Colonic mucosa (tissue), 4 donors: ENCODE measurements at places on chromosomes 12 and 14.
A peak's percentile ranks its signal among the peaks of the same experiment; 100 is the strongest.

- no peak for DNase-seq
These were observed 2.0 kb upstream of the NTF3 start for GRCh38 chr12:5429741-5430557.

- no peak for DNase-seq
These were observed 80.9 kb downstream of the FRMD6 start for GRCh38 chr14:51732494-51733112.

DNA sequence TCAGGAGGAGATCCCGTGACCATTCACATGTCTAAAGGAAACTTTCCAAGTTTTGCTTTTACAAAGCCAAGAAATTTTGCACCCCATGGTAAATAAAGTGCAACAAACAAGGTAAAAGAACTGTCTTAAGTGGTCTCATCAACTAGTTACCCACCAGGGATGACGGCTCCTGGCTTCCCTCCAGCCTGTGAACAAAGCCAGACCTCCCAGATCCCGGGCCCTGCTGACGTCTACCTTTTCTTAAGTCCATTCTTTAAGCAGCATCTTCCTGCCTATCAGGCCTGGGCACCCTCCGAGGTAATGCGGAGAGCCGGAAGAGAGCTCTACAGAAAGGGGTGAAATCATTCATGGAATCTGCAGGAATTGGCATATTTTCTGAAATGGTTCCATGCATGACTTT is 58.0 kb upstream of the DAAM1 start:
- DNase-seq = no peak

DNA sequence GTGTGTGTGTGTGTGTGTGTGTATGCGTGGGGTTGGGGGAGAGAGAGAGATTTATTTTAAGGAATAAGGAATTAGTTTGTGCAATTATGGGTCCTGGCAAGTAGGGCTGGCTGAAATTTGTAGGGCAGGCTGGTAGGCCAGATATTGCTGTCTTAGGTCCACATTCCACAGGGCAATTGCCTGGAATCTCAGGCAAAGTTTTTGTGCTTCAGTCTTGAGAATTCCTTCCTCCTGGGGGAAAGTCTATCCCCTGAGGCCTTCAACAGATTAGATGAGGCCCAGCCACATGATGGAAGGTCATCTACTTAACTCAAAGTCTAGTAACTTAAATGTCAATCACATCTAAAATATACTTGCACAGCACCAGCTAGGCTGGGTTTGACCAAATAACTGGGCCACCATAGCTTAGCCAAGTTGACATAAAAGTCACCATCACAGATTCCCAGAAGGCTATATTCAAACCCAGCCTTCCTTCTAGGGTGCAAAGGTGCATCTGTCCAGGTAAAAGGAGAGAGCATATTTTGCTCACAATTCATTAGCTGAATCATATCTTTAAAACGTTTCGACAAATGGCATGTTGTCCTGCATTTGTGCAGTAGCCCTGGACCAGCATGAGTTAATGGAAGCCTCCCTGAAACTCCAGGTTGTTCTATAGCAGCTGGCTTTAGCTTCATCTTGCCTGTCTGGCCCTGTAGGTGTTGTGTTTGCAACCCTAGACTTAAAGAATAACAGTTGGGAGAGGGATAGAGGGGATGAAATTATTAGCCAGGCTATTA is 63.1 kb downstream of the C14orf132 start:
- no peak for DNase-seq

GRCh38 chr14:56744016-56744415 is 66.3 kb downstream of the OTX2 start:
- no peak for DNase-seq

- no peak for DNase-seq
These were observed 103.3 kb upstream of the FZD10 start for GRCh38 chr12:130058926-130059472.

- DNase-seq = no peak
These were observed 57.9 kb downstream of the TMTC3 start for GRCh38 chr12:88200029-88200428.

GRCh38 chr14:71155743-71156142 is 248.5 kb downstream of the PCNX1 start:
- DNase-seq = no peak

GRCh38 chr12:65902500-65902899 is 78.2 kb downstream of the HMGA2 start:
- DNase-seq = no peak

GRCh38 chr14:102930753-102931579 is 8.5 kb downstream of the AMN start:
- peak; percentile 59 for DNase-seq

DNA sequence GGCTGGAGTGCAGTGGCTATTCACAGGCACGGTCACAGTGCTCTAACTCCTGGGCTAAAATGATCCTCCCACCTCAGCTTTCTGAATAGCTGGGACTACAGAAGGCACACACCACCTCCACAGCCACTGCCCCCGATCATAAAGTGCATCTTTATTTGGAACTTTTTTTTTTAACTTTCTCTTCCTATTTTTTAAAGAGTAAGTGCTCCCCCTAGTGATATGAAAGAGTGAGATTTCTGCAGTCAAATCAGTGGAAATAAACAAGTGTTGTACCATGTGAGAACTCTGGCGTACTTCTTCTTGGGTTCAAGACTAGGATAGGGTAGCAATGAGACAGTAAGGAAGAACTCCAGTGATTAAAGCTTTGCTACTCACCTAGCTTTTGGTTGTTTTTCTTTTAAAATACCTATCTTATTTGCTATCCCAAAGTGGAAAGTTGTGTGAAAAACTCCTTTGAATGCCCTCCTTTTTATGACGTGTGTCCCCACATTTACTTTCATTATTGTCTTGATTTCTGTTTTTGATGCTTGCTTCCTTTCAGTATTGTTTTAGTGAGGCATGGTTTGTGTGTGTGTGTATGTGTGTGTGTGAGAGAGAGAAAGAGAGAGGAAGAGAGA is 6.6 kb downstream of the PPP4R4 start:
- DNase-seq = no peak

DNA sequence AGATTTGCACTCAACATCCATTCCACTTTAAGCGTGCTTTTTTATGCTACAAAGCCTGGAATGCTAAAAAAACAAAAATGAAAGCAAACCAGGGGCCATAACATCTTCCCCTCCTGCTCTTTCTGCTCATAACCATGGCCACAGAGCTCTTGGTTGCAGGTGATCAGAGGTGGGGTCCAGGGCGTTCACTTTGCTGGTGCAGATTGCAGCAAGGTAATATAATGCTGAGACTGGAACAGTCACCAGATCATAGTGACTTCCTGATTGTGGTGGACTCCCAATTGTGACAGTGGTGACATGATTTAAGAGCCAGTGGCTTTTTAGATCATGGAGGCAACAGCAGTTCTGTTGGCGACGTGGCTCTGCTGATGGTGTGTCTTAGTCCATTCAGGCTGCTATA is 115.0 kb upstream of the CPM start:
- no peak for DNase-seq

- DNase-seq = no peak
These were observed 9.8 kb upstream of the PHLDA1 start for GRCh38 chr12:76041406-76041805.

DNA sequence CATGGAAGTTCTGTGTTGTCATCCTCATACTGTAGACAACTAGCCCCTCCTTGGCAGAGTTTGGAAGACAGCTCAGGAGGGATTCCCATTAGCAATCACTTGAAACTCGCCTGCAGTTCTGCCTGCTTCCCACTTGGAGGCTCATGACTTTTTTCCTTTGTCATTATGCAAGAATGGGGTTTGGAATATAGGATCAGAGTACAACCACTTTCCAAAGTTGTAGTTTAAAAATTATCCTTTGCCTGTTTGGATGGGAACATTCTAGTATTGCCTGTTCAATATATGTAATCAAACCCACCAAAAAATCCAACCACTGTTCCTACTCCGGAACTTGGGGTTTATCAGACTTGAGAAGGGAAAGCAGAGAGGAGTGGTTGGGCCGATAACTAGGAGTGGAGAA is 2.1 kb upstream of the GPD1 start:
- no peak for DNase-seq

GRCh38 chr14:71594821-71595220 is 337.4 kb upstream of the RGS6 start:
- no peak for DNase-seq

DNA sequence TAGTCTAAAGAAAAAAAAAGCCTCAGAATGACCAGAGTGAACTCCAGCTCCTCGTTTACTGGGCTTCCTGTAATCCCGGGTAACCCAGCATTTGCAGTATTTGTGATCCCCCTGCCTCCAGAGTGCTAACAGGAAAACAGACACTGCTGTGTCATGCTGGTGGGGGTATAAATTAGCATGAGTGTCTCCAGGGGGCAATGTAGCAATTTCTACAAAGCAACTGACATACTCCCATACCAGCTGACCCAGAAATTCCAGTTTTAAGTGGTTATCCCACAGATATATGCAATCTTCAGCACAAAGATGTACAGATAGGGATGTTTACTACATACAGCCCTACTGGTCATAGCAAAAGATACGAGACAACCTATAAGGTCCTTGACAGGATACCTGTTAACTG is 18.8 kb downstream of the TTC7B start:
- no peak for DNase-seq

GRCh38 chr14:37019488-37019887 is 152.9 kb downstream of the SLC25A21 start:
- no peak for DNase-seq

GRCh38 chr14:62445570-62445969 is 599.7 kb downstream of the KCNH5 start:
- DNase-seq = no peak

GRCh38 chr14:75984674-75985073 is 889 bp upstream of the IFT43 start:
- DNase-seq = no peak

GRCh38 chr12:57864442-57865083 is 18.0 kb upstream of the CTDSP2 start:
- peak; percentile 25 for DNase-seq

DNA sequence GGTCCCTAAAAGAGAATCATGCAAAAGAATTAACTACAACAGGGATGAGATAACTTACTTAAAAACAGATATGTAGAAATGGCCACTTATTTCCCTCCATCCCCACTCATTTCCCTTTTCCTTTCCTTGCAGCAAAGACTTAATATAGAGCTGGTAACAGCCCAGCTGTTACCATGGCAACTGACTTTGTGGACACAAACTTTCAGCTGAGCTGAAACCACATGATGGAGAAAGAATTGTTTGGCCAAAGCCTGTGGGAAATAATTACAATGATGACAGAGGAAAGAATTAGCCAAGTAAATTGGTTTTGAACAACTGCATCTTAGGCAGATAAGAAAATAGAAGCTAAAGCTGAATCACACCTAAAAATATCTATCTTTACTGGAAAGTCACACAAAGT is 364.9 kb downstream of the GALC start:
- no peak for DNase-seq

- peak; percentile 53 for DNase-seq
These were observed 405.8 kb downstream of the MED13L start for GRCh38 chr12:115871714-115872113.

DNA sequence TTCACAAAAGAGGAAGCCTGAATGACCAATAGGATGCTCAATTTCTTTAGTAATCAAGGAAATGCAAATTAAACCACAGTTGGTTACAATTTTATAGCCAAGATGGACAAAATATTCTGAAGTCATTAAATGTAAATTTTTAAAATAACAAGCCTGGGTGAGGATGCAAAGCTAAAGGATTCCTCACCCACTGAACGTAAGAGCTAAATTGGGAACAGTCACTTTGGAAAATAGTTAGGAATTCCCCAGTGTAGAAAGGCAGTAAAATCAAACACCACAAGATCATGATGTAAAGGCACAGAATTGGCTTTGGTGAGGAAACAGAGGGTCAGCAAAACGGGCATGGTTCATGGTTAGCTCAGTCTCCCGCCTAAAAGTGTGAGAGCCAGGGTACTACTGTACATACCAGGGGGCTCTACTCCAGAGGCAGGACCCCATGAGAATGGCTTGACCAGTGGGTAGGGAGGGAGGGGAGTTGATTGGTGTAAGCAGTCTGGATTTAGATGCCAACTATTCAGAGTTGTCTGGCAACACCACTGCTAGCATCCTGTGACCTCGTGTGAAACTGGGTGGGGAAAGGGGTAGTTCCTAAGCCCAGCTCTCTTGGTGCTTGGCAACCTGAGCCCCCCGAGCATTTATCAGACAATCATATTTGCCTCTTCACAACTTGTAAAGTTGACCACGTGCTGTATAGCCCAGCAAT is 213.4 kb upstream of the EGLN3 start:
- DNase-seq = no peak

DNA sequence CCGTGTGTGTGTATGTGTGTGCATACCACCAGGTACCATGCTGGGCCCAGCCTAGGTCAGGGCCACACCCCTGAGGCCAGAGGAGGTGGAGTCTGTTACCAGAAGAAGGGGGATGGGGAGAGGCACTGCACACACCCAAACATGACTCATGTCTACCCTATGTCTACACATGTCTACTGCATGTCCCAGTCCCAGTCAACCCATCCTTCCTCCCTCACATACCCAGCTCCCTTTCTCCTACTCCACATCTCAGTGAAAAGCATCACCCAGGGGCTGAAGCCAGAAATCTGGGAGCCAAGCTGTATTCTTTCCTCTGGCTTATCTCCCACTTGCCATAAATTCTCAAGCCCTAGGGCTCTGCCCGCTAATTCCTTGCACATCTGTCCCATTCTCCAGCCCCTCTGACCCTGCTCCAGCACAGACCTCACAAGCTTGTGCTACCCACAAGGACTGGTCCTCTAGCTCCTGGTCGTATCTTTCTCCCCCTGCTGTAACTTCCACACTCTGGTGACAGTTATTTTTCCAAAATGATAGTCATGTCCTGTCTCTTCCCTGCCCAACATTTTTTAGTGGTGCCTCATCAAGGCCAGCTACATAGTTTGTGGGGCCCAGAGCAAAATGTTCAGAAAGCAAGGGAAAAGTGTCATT is 18.0 kb upstream of the APPL2 start:
- no peak for DNase-seq

DNA sequence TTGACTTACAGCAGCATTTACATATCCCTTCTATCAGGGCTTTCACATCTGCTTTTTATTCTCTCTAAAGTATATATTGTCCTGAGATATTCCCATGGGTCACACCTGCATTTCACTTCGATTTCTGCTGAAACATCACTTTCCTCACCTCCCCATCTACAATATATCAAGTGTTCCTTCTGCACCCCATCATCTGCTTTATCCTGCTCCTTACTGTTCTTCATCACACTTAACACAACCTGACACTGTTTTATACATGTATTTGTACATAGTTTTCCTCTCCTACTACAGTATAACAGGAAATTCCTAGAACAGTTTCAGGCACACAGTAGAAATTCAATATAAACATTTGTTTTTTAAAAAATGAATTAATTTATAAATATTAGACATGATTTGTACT is 203.1 kb downstream of the EGLN3 start:
- DNase-seq = no peak

DNA sequence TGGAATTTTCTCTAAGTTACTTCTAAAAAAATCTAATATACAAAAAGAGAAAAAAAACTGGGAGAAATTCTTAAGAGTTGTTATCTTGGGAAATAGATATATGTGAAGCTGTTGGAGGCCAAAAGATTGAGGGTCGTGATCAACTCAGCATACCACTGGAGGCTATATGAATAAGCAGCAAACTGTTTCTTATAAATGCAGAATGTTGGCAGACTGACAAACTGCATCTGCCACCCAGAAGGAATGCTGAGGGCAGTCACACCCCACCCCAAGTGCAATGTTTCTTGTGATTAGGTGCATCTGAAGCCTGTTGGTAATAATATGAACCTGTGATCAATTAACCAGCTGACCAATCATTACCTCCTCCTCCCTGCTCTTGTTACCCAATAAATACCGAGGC is 818.6 kb upstream of the MGAT4C start:
- DNase-seq = no peak
